ENCODE measurements at places on chromosomes 13 and 19.

- no peak for DNase-seq
Measured at GRCh38 chr13:113791761-113792160, 32.7 kb downstream of the TMEM255B start.

- no peak for DNase-seq
Measured at GRCh38 chr13:32969516-32969941, 46.7 kb upstream of the KL start.

GRCh38 chr19:2176337-2176994, 12.7 kb downstream of the DOT1L start:
- DNase-seq, result no peak

GRCh38 chr19:21569494-21569865, 64.1 kb downstream of the ZNF429 start:
- DNase-seq, result no peak

DNA sequence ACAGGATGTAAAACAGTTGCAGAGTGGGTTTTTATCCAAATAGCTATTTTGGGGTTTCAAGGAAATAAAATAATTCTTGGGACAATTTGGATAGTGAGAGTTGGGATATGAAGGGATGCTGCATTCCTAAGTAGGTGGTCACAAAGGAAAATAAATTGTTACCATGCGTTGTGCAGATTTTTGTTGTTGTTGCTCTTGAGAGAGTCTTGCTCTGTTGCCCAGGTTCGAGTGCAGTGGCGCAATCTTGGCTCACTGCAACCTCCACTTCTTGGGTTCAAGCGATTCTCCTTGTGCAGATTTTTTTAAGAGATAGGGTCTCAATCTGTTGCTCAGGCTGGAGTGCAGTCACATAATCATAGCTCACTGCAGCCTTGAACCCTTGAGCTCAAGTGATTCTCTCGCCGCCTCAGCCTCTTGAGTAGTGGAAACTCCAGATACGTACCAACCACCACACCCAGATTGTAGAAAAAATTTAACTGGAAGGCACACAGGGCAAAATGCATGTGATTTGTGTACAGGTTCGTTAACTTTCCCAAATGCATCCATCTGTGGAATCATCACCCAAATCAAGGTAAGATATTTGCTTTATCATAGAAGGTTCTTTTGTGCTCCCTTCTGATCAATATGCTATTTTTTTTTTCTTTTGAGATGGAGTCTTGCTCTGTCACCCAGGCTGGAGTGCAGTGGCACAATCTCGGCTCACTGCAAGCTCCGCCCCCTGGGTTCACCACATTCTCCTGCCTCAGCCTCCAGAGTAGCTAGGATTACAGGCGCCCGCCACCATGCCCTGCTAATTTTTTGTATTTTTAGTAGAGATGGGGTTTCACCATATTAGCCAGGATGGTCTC, 16.0 kb downstream of the SLC1A5 start:
- DNase-seq, result no peak

GRCh38 chr19:34120846-34121639, 51.3 kb upstream of the LSM14A start:
- DNase-seq, result peak; percentile 57

DNA sequence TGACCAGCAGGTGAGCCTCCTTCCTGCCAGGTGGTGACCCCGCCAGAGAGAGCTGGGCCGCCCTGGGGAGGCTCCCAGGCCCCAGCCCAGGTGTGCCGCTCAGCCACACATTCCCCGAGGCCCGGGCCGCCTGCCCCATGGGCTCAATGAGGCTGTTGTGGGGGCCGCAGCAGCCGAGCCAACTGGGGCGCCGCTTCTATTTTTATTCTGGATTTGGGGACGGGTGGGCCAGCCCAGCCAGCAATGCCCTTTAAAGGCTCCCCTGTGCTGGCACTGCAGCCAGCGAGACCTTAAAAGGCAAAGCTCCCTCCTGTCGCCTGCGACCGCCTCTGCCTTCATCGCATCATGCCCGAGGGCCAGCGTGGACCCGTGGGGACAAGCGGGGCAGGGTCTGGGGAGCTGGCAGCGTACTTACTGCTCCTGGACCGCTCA, 17.7 kb upstream of the CRTC1 start:
- no peak for DNase-seq

- DNase-seq, result no peak
Measured at GRCh38 chr13:20305587-20305986, 73.5 kb upstream of the GJB6 start.

DNA sequence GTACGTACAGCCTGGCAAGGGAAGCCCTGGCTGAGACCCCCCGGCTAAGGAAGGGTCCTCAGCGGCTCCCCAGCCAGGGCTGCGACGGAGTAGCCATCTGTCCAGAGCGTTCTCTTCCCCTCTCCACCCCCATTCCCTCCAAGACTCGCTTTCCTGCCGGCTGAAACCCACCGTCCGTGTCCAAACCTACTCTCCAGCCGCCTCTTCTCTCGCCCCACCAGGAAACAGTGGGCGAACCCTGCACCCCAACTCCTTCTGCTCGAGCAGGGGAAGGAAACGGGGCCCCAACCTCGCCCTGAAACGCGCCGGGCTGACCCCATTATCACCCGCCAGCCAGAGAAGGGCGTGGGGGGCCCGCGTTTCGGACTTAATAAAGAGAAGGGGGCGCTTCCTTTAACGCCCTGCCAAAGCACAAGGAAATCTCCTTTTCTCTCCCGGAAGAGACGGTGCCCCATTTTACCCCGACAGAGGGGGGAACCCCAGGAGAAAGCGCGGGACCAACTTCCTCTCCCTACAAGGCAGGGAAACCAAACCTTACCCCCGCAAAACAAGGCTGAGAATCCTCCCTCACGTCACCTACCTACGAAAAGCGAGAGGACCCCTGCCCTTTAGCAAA, 2.5 kb downstream of the ZC3H4 start:
- peak; percentile 55 for DNase-seq

- no peak for DNase-seq
Measured at GRCh38 chr13:95146486-95146885, 154.8 kb downstream of the ABCC4 start.

DNA sequence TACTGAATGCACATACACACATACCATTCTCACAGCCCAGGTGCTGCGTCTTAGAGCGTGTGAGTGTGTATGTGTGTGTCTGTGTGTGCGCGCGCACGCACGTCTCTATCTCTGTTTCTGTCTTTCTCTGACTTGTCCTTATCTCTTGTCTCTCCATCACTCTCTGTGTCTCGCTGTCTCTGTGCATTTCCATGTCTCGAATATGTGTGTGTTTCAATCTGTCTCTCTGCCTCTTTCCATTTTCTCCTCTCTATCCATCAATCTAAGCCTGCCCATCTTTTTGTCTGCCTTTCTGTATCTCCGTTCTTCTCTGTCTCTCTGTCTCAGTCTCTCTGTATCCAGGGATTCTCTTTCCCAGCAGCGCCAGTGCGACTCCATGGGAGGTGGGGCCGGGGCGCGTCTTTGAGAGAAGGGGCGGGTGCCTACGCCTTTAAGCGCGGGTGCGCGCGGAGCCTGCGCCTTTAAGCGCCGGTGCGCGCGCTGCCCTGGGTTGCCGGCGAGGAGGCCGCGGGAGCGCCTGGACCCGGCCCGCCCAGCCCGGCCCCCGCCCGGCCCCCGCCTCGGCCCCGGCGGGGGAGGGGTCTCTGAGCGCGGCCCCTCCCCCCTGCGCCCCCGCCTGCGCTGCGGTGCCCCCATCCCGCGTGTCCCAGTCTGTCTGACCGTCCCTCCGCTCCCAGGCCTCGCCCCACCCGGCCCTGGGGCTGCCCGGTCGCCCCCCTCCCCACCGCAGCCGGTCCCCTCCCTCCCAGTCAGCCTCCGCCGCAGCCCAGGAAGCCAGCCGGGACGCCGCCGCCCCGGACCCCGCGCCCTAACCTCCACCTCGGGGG, at the start of gene LRFN3:
Gene LRFN3, plus strand, starts transcription at position 464 of the 827 bp plus-strand sequence. CDS start 3,052 bp downstream, outside the sequence.
- DNase-seq, result peak; percentile 35

DNA sequence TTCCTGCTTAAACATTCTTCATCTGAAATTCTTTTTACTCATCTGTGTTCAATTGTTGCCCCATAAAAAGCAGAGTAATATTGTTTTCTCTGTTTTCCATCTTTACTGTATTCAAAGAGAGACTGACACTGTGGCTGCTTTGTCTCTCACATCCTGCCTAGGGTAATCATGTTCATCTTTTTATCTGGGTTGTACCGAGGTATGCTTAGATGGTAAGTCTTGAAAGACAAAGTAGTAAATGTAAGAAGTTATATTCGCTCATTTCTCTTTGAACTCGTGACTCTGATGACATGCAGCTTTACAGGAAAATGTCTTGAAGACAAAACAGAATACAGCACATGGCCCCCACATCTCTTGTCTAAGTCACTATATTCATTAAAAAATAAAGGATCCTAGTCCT, 20.0 kb upstream of the CYSLTR2 start:
- DNase-seq, result peak; percentile 19

DNA sequence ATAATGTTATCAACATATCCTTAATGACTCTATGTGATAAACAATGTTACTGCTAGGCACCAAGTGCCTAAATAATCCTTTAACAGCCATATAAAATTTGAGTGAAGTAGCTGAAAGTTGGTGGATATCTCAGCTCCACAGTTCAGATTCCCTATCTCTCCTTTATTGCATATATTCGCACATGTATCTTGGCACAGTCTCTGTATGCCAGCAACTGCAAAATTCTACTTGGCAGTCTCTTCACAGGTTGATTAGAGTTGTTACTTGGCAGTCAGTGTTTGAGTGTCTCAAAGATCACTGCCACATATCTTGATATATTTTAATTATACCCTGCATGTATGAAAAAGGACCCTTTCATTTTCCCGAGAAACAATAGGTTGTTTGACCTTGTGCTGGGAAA, 879.3 kb downstream of the OLFM4 start:
- DNase-seq, result no peak

- no peak for DNase-seq
Measured at GRCh38 chr19:11251650-11252314, 10.5 kb downstream of the DOCK6 start.

Measured in stimulated activated naive CD4-positive, alpha-beta T cell (primary cell).